Erythroblast (primary cell): ENCODE measurements at places on chromosomes 4 and X.

DNA sequence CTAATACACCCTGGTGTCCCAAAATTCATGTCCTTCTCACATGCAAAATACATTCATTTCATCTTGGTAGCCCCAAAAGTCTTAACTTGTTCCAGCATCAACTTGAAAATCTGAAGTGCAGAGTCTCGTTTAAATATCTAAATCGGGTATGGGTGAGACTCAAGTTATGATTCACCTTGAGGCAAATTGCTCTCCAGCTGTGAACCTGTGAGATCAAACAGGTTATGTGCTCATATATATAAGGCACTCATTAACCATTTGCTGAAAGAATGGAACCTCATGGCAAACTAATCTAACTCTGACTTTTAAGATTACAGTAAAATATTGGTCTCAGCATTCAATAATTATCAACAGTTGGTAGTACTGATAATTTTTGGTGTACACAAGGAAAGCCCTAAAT lies 55.5 kb downstream of the PDLIM5 start:
- no peak for DNase-seq

DNA sequence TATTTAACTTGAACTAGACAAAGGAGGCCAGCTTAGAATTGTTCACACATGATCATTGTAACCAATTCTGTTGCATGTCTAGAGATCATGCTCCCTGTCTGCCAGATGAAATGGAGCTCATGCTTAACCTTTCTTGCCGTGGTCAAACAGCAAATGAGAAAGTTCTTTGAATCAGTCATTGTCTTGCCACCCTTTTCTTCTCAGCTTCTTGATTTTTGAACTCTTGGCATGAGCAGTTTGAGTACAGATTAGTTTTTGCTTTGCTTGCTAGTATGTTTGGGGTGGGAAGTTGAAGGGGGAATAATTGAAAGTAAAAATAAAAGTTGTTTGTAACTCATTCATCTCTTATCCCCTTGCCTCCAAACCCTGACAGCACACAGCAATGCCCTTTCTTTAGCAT lies 4.7 kb downstream of the MTM1 start:
- DNase-seq: no peak

- DNase-seq: no peak
Observed at GRCh38 chr4:81412946-81413495, 58.7 kb downstream of the RASGEF1B start.

GRCh38 chrX:18707426-18708049 lies at the start of gene PPEF1:
Gene PPEF1 (plus strand): TSS chrX:18707645. CDS start chrX:18707781, 136 bp downstream.
- DNase-seq: no peak

GRCh38 chr4:170476351-170476750 lies 386.6 kb upstream of the AADAT start:
- no peak for DNase-seq

DNA sequence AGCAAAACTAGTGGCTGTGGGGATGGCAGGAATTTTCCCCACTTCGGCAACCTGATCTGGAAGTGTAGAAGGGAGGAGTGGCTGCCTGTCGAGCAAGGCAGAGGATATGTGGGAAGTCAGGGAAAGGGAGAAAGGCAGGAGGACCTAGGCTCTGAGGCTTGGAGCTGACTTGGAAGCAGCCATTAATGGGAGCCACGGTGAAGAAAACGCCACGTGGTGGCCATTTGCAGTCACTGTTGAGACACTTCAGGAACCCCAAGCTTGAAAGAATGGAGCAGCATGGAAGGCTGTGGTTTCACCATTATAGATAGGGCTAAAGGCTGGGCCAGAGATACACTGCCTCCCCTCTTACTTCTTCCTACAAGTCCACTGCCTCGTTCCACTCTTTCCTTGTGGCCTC lies 41.8 kb upstream of the MAML3 start:
- DNase-seq: no peak

GRCh38 chrX:124530803-124531202 lies 184.4 kb downstream of the SH2D1A start:
- no peak for DNase-seq

GRCh38 chr4:2809610-2810180 lies 16.8 kb downstream of the SH3BP2 start:
- no peak for DNase-seq

DNA sequence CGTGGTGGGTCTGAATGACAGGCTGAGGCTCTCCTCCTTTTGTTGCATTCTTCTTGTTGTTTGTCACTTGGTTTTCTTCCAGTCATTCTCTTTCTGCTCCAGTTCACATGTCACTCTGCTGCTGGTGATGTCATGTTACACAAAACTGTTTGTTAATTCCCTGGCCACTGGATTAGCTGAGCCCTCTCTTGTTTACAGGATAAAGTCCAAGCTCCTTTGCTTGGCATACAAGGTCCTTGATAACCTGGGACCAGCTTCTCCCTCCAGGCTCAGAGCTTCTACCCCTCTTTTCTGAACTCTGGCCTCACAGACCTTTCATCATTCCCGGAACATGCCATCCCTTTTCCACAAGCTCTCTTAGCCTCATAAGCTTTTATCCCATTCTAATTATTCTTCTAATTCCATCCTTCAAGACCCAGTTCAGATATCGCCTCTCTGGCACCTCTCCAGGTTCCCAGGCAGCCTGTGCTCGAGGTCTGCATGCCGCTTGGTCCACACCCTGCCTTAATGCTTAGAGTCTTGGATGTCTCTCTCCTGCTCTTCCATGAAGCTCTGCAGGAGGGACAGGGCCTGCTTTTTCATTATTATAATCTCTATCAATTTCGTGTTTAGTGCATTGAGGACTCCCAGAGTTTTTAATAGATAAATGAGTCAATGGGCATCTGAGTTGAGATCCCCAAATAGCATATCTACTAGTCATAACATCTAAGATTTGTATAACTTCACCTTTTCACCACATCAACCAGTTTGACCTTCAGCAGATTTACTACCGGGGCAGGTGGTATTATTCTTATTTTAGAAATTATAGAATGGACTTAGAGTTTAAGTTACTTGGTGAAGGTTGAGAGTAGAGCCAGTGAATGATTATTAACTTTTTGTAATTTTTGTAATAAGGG lies 98.7 kb downstream of the TMEM131L start:
- DNase-seq: peak; percentile 18

DNA sequence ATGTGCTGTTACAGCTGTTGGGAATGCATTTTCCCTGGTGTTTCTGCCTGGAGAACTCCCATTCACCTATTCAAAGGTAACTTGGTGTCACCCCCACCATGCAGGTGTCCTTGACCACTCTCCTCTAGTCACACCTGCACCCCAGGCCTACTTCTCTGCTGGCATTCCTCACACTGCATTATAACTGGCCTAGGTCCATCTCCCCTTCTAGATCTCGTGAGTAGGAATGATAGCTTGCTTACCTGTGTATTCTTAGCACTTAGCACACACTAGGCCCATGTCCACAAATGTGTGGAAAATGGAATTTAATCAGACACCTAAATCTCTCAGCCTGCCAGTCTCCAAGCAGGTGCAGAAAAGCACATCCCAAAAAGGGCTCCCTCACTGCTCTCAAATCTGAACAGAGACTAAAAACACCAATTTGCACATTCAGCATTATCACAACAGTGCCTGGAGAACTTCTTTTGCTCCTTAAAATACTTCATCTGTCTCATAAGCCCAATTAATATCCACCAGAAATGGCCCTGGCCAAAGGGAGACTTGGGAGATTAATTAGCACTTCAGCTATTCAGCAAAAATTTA lies 18.3 kb downstream of the SCD5 start:
- no peak for DNase-seq

DNA sequence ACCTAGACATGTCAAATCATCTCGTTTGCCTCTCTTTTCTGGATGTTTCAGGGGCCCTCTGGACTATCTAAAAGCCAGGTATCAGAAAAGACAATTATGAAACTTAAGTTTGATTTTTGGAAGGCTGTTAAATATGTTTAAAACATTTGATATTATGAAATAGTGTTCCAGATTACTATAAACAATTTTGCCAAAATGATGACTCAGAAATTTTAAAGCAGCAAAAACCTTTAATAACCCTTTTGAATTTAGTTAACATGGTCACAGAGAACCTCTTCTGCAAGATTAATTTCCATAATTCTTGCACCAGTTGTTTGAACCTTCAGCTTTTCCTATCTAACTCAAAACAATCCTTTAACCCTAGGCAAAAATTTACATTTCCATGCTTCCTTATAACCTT lies 18.8 kb upstream of the FAM47E start:
- no peak for DNase-seq

DNA sequence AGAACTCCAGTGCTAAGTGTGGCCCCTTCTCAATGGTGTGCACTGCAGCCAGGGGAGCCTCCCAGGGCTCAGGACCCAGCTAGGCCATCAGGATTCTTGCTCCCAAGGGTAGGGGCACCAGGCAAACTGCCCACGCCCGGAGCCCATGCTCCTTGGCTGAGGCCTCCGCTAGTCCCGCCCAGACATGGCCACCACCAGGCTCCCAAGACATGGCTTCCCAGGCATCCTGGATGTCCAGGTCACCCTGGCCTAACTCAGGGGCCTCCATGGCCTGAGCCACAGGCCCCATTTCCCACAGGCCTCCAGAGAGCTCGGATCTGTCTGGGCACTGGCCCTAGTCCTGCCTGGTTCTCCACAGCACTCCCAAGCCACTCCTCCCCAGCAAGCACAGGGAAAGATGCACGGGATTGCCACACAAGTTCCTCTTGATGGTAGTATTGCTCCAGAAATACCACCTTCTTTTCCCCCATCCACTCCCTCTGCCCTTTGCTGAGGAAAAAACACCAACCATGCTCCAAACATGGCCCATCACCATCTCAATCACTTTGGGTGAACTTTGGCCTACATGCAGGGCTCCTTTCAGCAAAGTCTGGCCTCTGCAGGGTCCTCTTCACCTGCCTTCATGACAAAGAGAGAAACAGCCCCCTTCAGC lies 274.7 kb upstream of the AGTR2 start:
- DNase-seq: no peak

DNA sequence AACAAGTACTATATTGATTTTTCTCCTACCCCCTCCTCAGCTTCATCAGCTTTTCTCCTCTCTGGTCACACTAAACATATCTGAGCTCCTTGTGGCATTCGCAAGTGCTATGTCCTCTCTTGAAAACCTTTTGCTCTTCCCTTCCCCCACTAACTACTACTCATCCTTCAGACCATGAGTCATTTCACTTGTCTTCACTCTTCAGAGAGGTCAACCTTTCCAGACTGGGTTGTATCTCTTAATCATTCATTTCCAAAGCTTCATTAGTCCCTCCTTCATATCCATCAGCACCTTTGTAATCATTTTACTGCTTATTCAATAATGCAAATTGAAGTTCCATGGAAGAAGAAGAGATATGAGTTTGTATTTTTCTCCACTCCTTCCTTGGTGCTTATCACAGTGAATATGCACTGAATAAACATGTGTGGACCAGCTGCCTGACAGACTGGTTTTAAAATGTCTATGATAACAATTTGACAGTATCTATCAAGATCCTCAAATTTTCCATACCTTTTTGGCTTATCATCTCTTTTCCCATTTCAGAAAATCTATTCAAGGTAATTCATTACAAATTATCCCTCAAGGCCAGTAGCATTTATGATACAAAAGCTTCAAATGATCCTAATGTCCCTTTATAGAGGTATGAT lies 28.4 kb downstream of the DDX60L start:
- DNase-seq: peak; percentile 76

DNA sequence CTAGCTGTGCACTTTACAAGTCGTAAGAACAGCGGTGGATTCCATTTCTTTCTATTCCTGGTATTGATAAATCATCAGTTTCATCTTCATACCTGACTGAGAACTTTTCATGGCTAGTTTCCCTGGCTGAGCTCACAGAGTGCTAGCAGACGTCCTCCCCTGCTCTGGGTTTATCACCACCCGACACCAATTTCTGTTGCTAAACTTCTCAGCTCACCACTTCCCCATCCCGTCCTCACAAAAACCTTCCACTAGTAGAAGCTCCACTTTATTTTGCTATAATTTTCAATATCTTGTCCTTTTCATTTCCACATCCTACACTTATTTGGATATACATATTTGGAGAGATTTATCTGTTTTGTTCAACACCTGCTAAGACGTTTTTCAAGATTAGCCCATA lies 869.4 kb upstream of the FRG1 start:
- DNase-seq: no peak

GRCh38 chr4:8571702-8572685 lies 8.2 kb upstream of the GPR78 start:
- no peak for DNase-seq

GRCh38 chr4:159024266-159024665 lies 78.6 kb upstream of the RAPGEF2 start:
- DNase-seq: no peak

DNA sequence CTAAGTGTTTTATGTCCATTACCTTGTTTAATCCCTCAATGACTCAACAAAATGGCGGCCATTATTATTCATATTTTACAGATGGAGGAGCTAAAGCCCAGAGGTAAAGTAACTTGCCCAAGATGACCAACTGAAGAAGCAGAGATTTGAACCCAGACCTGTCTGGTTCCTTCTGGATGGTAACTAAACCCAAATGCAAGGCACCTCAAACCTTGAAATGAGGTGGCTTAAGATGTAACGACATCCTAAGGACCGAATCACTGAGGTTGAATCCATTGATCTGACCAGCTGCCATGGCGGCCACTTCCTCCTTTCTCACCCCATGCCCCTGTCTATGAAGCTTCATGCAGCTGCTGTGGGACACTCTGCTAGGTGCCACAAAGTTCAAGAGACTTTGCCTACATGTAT lies 932 bp downstream of the TLR10 start:
- DNase-seq: no peak

GRCh38 chr4:48266781-48267180 lies 2.9 kb downstream of the TEC start:
- DNase-seq: no peak

- DNase-seq: peak; percentile 55
Observed at GRCh38 chrX:112839856-112840255, 775 bp downstream of the AMOT start.

DNA sequence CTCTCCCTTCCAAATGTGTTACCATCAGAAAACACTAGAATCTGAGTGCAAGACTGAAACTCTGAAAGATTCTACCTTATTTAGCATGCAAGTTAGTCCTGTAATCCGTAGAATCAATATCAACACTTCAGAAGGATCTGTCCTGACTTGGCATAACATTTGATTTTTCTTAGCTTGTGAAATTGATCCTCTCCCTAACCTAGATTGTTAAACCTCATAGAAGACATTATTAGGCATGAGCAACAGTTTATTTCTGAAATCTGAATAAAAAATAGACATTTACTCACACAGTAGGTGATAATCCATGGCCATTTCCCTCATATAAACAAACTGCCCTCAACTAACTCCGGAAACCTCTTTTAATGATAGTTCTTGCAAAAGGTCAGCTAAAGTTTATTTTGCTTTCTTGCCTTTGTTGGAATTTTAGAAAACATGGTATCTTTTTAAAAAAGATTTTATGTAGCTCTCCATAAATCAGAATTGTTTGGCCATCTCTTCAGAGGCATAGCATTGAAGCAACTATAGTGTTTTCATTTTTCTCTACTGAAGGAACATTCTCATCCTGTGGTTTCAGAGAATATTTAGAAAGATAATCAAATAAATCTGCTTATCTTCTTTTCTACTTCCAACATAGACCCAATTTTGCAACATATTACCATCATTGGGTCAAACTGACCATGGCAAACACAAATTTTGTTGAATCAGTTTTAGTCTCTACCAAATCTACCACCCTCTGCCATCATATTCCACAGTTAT lies 38.5 kb upstream of the PDLIM5 start:
- no peak for DNase-seq

- DNase-seq: no peak
Observed at GRCh38 chr4:127251423-127251822, 381.3 kb upstream of the INTU start.
